Anterior cingulate cortex (tissue), 58 donors: ENCODE measurements at places on chromosomes 3 and 15.
A peak's percentile ranks its signal among the peaks of the same experiment; 100 is the strongest.

DNA sequence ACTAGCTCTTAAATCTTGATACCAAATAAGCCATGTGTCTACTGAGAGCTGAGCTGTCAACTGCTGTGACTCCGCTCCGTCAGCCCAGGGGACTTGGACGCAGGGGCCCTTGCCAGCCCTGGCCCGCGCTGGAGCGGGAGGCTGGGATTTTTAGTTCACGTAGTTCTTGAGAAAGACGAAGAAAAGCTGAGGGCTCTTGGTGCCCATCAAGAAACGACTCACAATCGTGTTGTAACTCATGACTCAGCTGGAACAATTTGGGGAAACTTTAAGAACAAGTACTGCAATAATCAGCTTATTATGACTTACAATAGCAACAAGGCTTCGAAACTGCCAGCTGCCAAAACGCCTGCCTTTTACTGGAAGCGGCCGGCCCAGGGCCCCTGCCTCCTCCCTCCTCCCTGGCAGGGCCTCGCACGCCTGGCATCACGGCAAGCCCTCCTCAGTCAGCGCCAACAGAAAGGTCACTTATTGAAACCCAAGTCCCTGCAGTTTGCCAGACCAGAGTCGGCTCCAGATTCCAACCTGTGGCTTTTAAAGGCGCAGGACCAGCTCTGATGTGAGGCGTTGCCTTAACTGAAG is 60.3 kb downstream of the RGMA start:
- peak; percentile 37 for DNase-seq

DNA sequence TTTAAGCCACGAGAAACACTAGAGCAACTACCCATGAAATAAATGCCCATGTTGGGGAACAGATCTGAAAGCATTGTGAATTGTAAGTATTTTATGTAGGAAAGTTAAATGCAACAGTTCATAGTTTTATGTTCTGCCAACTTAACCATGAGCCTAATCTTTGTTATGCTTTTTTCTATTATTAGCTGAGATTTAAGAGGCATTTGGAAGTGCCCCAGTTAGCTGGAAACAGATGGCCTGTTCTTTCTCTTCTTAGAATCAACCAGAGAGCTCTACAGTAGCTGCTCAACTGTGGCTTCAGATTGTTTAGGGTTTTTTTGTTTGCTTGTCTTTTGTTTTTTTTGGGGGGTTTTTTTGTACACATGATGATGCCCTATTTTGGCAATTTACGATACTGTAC is 284.4 kb downstream of the KCNH8 start:
- DNase-seq: no peak

DNA sequence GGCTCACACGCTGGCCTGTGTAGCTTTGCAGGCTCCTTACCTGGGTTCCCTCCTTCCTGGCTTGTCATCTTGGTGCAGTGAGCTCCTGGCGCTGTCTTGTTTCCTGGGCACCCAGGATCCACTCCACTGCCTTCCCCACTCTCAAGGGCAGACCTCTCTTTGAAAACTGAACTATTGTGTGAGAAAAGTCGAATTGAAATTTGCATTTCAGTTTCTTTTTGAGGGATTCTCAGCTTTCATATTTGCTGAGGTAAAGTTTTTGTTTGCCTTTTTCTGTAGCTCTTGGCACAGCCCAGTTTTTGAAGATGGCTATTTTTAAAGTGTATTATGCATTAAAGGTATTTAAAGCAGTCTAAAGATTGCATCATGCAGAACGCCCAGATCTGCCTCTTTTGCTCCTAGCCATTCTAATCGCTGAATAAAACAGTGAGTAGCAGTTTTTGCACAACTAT is 70.1 kb downstream of the CCK start:
- no peak for DNase-seq

DNA sequence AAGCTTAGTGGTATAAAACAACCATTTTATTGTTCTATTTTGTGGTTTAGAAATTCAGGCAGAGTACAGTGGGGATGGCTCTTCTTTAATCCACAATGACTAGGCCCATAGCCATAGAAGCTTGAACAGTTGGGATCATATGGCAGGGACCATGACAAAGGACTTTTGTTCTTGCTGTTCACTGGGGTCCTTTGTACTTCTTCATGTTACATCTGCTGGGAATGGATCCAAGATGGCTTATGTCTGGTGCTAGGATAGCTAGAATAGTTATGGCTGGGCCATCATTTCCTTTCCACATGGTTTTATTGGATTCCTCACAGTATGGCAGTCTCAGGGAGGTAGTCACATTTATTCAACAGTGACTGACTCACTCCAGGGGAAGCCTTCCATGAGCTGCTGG is 427.9 kb upstream of the AGTR1 start:
- peak; percentile 58 for DNase-seq

DNA sequence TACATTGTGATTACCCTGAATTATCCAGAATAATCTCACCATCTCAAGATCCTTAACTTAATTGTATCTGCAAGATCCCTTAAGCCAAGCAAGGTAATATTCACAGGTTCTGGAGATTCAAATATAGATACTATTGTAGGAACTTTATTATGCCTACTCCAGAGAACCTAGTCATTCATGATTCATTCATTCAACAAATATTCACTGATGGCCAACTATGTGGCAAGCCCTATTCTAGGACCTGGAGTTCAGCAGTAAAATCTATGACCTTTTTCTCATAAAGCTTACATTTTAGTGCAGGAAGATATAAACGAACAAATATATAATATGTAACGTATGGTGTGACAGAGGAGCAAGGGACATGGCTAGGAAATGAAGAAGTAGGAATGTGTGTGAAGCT is 49.6 kb downstream of the ISL2 start:
- no peak for DNase-seq

DNA sequence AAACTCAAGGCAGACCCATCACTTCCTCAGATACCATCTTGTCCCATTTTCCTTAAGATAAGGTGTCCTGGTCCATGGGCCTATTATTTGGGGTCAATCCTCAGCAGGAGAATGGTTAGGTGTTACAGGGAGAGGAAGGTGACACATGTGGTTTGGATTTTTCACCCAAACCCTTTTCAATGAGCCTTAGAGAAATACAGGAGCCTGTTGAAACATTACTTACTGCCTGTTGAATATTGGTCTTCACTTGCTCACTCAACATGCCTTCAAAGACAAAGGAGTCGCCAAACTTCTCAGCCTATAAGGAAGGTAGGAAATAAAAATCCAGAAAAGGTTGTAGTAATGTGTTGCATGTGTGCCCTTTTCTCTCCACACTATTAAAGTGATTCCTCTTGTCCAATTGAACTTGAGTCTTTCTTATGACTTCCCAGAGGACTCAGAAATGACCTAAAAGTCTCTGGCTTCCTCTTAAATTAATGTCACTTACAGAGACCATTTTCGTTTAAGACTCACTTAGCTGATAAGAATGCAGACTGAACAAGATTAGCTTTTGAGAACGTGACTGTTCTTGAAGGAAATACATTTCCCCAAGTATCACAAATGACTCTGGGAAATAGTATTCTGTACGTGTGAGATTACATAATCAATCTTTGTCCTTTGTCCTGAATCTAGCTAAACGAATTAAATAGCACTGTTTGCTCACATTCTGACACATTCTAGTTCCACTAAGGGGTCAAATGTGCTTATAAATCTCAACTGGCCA is 17.8 kb downstream of the SUMF1 start:
- DNase-seq: no peak

- no peak for DNase-seq
Observed at GRCh38 chr3:156750191-156750873, 75.8 kb upstream of the LEKR1 start.

GRCh38 chr15:70523192-70523591 is 240.2 kb downstream of the UACA start:
- DNase-seq: no peak

GRCh38 chr15:44813231-44813630 is 76.9 kb downstream of the TRIM69 start:
- DNase-seq: no peak

GRCh38 chr3:51621091-51621892 is 49.8 kb upstream of the TEX264 start:
- no peak for DNase-seq

DNA sequence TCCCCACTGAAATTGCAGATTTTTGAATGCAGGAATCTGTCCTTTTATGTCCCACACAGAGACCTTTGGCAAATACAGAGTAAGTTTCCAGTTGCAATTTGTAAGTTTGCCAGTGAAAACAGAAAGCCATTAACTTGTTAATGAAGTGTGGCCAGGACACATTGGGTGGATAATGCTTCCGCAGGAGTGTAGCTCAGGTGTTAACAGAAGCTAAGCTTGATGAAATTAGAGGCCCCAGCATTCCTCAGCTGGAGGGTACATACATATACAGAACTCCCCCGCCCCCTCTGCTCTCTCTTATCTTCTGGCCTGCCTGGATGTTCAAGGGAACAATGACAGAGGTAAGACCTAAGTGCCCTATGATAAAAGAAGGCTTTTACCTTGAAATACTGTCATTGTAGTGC is 8.1 kb upstream of the LRRC2 start:
- no peak for DNase-seq
